Activated CD4-positive, alpha-beta T cell treated with anti-CD3 and anti-CD28 coated beads for 1 hour (primary cell): ENCODE measurements at places on chromosomes 16 and 17.

DNA sequence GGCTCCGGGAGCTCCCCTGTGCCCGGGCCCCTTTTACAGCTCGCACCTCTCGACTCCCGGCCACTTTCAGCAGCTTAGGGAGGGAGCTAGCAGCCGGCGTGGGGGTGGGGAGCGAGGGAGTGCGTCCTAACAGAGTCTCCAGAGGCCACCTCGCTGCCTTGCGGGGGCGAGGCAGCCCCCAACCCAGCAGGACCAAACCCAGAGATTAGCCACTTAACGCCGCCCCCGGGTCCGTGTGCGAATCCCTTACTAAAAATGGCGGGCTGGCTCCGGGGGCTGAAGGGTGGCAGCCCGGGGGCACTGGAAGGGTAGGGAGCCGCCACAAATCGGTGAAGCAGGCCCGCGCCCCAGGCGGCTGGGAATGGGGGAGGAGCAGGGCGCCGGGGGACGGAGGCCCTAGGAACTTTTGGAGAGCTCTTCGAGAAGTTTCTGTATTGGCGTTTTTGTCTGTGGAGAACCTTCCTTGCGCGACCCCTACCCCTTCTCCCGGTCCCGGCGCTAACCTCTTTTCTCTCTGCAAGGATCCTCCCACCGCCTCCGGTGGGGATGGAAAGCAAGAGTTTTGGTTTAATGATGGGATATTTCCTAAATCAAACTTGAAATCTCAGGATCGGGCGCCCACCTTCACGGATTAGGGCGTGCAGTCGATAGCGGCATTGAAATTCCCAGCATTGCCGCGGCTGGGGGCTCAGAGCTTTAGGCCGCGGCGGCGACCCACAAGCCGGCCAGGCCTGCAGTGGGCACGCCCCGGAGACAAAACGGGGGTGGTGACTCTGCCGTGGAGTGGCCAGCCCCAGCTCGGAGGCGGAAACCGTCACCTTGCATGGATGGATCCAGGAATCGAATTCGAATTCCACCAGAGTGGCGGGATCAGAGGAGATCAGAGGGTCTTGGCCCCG, 793 bp upstream of the IRX3 start:
- DNase-seq, result no peak

- no peak for DNase-seq
Observed at GRCh38 chr16:82331974-82332750, 162.1 kb upstream of the MPHOSPH6 start.

DNA sequence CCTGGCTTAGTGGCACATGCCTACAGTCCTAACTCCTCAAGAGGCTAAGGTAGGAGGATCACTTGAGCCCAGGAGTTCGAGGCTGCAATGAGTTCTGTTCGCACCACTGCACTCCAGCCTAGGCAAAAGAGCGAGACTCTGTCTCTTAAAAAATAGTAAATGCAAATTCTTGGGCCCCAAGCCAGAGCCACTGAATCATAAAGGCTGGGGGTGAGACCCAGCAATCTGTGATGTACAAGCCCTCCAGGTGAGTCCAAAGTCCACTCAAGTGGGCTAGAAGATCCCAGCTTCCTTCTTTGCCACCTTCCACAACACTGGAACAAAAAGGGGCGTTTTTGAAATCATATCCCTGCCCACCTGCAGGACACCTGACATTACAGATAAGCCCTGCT, 16.9 kb downstream of the TRIM25 start:
- no peak for DNase-seq

DNA sequence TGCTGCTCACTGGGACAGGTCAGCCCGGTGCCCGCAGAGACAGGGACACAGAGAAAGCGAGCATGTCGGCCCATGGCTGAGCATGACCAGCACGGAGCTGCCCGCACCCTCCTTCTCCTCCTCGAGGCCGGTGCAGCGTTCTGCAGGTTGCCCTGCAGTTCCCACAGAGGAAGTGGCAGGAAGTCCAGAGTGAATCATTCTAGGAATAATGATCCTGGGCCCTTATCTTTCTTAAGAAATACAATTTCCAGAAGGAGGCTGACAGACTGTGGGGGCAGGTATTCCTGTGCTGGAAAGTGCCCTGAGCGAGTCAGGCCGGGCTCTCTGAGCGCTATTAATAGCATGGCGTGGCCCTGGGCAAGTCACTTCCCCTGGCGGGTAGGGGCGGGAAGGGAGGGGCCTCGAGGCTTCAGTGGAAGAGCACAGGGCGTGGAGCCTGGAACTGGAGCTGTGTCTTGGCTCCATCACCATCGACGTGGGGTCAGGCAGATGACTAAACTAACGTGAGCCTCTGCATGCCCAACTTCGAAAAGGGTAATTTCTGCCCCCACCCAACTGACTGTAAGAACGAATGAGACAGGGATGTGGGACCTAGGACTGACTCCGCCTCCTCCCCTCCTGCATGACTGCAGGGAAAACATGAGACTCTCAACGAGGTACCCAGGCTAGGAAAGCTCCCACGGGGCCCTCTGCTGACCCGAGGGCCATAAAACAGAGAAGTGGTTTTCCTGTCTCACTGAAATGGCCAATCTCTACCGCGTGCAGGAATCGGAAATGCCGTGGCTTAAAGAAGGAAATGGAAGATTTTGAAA, 9.8 kb downstream of the TMEM204 start:
- DNase-seq, result no peak

GRCh38 chr17:13725288-13725990, 123.7 kb upstream of the HS3ST3A1 start:
- DNase-seq, result no peak

DNA sequence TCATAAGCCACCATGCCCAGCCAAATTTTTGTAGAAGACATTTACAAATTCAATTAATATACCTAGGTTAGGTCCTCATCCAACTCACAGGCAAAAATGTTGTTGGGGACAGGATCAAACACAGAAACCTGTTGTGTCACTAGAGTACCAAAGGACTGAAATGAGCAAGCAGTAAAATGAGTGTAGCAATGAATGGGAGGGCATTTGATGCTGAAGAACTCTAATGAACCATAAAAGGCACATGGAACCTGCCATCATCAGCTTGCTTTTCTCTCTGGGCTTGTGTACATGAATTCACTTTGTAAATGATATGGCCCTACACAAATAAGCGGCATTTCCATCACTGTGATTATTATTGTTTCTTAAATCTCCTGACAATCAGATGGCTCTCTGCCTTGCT, 17.8 kb downstream of the USP31 start:
- DNase-seq, result no peak

DNA sequence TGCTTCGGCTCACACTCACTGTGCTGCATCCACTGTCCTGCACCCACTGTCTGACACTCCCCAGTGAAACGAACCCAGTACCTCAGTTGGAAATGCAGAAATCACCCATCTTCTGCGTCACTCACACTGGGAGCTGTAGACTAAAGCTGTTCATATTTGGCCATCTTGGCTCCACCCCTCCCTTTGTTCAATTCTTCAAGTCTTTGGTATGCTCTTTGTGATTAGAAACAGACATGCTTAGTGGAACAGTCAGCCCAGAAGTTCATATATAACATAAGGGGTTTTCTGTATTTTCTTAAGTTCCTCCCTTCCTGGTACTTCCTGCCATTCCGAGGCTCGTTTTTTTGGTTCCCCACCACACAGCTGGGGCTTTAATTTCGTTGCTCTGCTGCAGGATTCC, 398.5 kb upstream of the DYNLRB2 start:
- no peak for DNase-seq

DNA sequence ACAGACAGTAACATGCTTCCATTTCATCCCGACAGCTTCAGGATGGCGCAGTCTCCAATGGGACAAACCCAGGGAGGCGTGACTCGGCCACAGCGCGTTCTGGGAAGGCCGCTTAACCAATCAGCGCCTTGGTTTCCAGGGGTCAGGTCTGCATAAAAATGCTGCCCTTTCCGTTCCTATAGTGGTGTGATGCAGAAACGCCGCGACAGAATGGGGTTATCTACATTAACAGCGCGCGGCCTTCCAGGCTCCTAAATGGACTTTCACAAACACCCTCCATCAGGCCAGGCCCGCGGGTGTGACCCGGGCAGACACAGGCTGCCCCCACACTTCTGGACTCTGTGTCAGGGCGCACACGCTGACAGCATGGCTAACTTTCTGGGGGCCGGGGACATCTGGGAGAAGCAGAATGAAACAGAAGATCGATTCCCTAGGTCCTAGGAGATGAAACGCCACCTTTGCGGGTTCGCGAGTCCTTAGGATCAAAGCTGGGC, 792 bp downstream of the TMEM231 start:
- DNase-seq, result no peak

DNA sequence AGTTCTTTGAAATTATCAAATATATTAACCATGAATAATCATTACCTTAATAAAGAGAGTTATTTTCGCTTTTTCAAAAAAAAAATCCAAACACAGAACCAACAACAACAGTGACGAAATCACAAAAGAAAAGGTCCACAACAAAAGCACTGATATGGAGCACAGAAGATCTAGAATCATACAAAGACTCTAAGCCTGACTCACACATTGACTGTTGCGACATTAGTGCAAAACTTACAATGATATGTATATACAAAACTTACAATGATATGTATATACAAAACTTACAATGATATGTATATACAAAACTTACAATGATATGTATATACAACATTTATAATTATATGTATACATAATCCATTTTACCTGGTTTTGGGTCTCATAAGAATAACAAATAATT, 117.7 kb downstream of the USP22 start:
- DNase-seq, result no peak

- no peak for DNase-seq
Observed at GRCh38 chr16:86498671-86499439, 11.5 kb upstream of the FOXF1 start.

DNA sequence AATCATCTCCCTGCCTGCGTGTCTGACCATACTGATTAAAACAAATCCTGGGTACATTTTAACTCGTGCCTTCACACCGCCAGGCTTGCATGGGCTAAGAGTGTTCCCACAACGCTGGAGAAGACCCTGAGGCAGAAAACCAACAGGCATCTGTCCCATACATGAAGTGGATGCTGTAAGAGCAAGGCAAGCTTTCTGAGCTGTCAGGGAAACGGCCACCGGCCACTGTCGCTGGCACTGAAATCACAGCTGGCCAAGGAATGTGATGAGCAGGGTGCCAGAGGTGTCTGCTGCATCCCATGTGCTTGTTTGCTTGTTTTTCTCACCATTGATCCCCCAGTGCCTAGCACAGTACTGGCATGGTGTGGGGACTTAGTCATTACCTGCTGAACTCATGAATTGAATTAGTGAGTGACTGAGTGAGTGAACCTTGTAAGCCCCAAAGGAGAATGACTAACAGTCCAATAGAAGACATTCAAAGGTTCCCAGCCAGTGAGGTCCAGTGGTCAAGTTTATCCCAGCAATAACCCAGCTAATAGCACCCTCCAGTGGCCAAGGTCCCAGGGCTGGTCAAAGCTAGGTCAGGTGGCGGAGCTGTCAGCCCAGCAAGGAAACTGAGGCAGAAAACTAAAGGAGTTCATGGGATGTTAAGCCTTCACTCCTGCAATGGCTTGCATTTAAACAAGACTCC, 92.7 kb upstream of the CDH5 start:
- DNase-seq, result no peak

GRCh38 chr16:27315333-27316037, 1.7 kb downstream of the IL4R start:
- DNase-seq, result no peak

DNA sequence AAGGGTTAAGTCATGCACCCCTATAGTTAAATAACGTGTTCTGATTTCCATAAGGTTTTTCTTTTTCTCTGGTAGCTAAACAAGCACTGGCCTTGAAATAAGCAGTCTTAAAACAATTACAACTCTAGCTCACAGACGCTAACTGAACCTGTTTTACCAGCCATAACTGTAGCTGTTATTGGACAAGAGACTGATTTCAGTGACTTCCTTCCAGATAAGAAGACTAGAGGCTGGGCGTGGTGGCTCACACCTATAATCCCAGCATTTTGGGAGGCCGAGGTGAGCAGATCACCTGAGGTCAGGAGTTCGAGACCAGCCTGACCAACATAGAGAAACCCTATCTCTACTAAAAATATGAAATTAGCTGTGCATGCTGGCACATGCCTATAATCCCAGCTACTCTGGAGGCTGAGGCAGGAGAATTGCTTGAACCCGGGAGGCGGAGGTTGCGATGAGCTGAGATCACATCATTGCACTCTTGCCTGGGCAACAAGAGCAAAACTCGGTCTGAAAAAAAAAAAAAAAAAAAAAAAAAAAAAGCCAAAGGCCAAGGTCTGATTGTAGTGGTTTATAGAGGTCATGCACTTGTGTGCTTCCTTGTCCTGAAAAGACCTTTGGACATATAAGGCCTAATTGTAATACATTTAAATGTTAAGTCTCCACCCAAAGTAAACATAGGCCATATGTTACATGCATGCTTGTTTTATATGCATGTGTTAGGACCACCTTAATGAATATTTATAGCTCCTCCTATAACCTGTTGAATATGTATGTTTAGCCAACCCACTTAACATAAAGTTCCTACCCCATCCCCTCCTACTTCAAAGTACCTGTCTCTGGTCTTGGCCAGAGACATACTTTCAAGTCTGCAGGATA, 319.5 kb upstream of the CA10 start:
- no peak for DNase-seq

- DNase-seq, result no peak
Observed at GRCh38 chr16:48498769-48499631, 111.0 kb downstream of the N4BP1 start.

GRCh38 chr16:49355933-49356665, 17.5 kb upstream of the C16orf78 start:
- DNase-seq, result no peak

DNA sequence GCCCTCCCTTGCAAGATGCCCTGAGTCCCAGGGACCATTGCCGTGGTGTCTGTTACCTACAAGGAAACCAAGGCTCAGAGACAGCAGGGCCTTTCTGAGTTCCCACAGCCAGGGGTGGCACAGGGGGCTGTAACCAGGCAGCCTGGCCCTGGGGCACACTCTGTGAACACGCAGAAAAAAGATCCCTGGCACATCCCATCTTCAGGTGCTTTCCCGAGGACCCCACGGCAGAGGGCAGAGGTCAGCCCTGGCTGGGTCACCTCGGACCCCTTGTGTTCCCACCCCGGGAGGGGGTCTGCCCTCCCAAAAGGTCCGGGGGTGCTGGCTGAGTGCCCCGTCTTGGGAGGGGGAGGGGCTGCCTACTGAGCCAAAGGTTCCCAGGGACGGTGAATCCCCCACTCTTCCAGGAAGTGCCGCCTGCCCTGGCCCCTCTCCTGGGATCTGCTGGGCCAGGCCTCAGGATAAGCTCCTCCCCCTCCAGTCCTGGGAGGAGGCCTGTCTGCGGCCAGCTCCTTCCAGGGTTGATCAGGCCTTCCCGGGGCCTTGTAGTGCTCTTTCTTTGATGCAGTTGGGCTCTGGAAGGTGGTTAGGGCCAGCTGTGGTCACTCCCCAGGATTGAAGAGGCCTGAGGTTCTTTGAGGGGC, 8.1 kb downstream of the GLIS2 start:
- DNase-seq, result no peak

DNA sequence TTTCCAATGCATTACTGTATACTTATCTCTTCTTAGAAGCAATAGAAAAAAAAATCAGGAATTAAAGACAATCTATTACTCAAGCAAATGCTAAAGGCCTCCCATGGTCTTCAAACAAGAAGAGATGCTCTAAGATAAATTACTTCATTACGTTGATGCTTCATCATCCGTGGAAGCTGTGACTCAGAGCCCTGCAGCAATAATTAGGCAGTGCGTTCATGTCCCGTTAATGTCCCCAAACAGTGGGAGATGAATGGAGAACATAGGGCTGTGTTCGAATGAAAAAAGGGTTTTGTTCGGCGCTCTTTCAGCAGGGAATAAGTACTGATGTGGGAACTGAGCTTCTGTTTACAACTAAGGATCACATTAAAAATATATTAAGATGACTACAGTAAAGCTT, 15.9 kb upstream of the PDXDC1 start:
- DNase-seq, result no peak
